ENCODE measurements at places on chromosomes 1 and 21.

- DNase-seq = no peak
Observed at GRCh38 chr1:19306941-19307340, 5.0 kb downstream of the AKR7A2 start.

GRCh38 chr21:41445465-41445862 is 19.4 kb downstream of the MX1 start:
- no peak for DNase-seq

GRCh38 chr1:109314795-109315194 is 8.0 kb upstream of the MYBPHL start:
- DNase-seq = no peak

- DNase-seq = no peak
Observed at GRCh38 chr21:33368124-33368523, 35.1 kb upstream of the IFNGR2 start.

- no peak for DNase-seq
Observed at GRCh38 chr1:47689894-47690293, 252.1 kb downstream of the FOXD2 start.

DNA sequence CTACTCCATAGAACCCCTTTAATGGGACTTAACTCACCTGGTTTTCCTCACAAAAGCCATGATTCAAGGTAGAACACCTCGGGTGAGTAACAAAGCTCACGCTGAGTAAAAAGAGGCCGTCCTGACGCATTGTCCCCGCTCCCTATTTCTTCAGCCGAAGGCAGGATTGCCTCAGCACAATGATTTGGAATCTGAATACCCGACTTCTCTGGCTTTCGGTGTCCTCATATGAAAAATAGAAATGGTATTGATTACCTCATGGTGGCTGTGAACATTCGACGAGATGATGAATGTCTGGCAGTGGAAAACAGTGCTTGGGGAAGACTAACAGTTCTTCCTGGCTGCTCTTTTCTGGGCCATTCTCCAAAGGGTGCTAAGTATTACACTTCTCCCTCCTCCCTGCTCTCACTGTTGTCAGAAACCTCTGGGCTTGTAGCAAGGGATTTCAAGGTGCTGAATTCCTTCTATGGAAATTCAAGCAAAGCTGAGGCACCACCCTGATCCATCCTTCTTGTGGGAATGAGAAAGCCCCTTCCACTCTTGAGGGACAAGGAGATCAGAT is 148.3 kb downstream of the C1orf94 start:
- DNase-seq = no peak

- DNase-seq = no peak
Observed at GRCh38 chr1:57058652-57059501, 93.1 kb upstream of the C8B start.

DNA sequence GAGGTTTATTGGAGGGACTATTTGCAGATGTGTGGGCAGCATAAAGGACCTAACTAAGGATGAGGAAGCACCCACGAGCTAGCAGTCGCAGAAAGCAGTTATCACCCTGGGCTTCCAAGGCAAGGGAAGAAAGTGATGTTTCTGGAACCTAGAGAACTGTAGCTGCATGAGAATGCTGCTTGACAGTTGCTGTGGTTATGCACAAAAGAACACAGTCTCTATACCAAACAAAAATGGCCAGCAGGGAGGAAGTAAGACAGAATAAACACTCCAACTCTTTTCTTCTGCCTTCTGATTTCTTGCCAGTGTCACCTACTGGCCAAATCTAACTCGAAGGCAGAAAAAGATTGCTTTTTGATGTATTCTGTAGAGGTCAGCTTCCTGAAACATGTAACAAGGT is 190.2 kb downstream of the RASAL2 start:
- DNase-seq = no peak

GRCh38 chr1:226108935-226109828 is 46.7 kb downstream of the H3-3A start:
- DNase-seq = no peak

DNA sequence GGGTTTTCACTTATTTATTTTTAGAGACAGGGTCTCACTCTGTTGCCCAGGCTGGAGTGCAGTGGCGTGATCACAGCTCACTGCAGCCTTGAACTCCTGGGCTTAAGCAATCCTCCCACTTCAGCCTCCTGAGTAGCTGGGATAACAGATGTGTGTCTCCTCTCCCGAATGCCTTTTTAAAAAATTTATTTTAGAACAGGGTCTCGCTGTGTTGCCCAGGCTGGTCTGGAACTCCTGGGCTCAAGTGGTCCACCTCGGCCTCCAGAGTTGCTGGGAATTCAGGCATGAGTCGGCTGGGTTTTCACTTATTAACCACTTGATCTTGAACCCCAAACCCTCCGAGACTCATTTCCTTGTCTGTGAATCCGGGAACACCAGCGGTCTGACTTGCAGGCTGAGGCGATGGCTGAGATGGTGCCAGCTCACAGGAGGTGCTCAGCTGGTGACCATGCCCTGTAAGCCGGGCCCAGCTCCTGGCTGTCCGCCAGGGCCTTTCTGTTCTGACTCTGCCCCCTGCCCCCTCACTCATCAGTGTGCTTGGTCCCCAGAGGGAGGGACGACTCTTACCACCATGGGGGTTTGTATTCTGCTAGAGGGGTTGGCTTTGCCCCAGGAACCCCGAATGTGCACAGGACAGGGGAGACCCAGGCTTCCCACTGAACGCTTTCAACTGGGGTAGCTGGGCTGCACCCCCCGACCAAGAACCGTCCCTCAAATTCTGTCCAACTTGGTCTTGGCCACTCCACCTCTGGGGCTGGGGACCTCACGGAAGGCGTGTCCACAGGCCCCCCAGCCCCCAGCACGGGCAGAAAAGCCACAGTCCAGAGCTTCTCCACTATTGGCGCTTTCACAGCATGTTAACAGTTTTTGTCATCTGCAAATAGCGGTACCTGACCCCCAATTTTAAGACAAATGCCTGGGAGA is 22.5 kb downstream of the MMEL1 start:
- no peak for DNase-seq
